NCI-H1092 (cell line): ENCODE measurements at places on chromosomes 4 and X.

- no peak for DNase-seq
These were observed 5.2 kb upstream of the CBR4 start for GRCh38 chr4:169015186-169015623.

GRCh38 chr4:14871676-14872430, 130.4 kb upstream of the CPEB2 start:
- no peak for DNase-seq

DNA sequence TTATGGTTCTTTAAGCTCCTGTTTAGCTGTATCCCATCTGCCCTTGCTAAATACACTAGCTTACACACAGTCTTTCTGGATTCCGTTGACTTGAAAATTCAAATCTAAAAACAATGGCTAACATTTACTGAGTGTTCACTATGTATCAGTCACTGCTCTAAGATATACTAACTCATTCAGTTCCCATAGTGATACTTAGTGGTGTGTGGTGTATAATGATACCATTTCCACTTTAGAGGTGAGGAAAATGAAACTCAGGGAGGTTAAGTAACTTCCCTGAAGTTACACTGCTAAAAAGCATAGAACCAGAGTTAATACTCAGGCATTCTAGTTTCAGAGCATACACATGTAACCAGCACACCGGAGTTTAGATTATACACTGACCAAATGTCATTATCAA, 762.0 kb downstream of the GRID2 start:
- DNase-seq, result no peak

- no peak for DNase-seq
These were observed 15.4 kb downstream of the NIPAL1 start for GRCh38 chr4:48031802-48032525.

DNA sequence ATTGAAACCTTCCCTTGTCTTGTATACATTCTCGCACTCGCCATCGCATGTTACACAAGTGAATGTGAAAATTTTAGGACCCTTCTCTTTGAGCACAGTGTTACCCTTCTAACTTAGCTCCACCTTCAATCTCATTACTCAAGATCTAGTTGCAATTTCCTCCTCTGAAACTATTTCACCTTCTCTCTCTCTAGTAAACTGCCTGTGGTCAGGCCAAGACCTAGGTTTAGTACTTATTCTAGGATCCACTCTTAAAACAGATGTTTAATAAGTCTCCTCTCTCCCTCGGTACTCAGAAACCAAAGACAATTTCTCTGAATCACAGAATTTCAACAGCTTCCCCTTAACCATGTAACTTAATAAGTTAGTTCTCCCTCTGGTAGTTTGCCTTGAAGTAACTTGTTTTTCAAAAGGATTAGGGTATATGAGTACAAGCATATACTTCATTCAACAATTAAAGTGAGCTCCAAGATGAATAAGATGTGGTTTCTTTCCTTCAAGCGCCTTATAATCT, 156.0 kb downstream of the SH3KBP1 start:
- DNase-seq, result no peak

DNA sequence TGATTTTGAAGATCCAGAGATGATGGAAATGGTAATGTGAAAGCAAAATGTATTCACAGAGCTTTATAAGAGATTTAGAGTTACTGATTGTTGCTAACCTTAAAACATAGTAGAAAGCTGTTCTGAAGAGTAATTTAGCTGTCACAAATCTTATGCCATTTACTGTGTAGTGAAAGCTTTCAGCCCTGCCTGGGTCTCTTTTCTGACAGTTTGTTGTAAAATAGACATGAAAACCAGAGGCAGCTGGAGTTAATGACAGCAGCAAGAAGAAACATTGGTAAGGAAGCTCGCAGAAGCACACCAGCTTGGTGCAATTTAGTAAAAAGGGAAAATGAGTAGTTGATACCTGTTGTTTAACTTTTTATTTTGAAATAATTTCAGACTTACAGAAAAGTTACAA, 21.1 kb downstream of the POLR2B start:
- DNase-seq, result no peak

- DNase-seq, result no peak
These were observed 768.3 kb downstream of the RAPGEF2 start for GRCh38 chr4:159871141-159871540.

DNA sequence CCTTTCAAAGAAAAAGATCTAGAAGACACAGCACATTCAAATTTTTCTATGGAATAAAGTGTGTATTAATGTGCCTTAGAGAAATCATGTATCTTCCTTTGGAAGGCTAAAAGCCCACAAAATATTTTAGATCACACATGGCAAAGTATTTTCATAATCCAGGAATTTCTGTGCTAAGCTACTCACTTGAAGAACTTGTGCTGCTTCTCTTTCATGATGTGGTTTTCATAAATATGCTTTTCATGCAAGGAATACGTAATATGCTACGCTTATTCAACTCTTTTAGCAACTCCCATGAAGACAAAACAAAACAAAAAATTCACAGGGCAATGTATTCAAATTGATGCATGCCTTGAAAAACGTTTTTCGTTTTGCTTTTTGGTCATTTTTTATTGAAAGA, 125.6 kb downstream of the ARHGAP24 start:
- DNase-seq, result no peak

GRCh38 chr4:4991541-4992099, 27.6 kb downstream of the CYTL1 start:
- DNase-seq, result no peak

GRCh38 chr4:151922811-151923210, 162.0 kb upstream of the GATB start:
- no peak for DNase-seq

DNA sequence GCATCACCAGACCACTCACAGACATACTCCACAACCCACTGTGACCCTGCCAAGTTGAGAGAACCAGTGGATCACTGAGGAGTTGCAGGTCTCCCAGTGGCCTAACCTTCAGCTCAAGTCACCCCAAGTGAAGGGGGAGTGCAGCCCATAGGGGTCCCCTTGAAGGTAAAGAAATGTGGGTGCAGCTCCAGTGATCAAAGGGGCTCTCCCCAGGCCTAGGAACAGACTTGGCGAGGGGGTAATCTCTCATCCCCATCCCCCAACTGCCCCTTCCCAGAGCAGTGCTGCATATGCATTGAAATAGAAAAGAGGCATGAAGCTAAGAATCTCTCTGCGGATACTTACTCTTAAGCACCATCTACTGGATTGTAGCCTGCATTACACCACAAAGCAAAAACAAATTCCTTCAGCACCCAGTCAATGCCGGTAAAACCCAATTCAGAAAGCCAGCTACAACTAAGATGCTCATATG, 27.0 kb downstream of the MAGEE1 start:
- no peak for DNase-seq

GRCh38 chrX:40237731-40238178, 140.0 kb upstream of the BCOR start:
- no peak for DNase-seq

DNA sequence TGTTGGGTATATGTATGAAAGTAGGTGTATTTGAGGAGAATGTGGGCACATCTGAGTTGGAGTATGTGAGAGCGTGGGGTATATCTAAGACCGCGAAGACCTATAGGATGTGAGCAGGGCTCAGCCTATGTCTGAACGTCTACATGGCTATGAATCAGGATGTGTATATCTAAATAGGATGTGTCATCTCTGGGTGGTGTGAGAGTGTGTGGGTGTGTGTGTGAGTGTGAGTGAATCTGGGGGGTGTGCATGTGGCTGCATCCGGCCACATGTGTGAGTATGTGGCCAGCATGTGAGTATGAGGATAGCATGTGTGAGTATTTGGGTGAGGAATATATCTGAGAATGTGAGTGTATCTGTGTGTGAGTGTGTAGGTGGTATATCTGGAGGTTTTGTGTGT, 7.7 kb downstream of the GPR173 start:
- no peak for DNase-seq

GRCh38 chr4:126853715-126854114, 779.0 kb upstream of the INTU start:
- DNase-seq, result no peak

DNA sequence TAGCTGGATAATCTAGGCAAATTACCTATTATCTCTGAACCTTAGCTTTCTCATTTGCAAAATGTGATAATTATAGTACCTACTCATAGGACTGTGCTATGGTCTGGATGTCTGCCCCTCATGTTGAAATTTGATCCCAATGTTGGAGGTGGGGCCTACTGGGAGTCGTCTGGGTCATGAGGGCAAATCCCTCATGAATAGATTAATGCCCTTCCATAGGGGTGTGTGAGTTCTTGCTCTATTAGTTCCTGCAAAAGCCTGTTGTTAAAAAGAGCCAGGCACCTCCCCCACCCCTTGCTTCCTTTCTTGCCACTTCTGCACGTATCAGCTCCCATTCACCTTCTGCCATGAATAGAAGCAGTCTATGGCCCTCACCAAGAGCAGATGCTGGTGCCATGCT, 73.9 kb downstream of the SERTM2 start:
- DNase-seq, result no peak

DNA sequence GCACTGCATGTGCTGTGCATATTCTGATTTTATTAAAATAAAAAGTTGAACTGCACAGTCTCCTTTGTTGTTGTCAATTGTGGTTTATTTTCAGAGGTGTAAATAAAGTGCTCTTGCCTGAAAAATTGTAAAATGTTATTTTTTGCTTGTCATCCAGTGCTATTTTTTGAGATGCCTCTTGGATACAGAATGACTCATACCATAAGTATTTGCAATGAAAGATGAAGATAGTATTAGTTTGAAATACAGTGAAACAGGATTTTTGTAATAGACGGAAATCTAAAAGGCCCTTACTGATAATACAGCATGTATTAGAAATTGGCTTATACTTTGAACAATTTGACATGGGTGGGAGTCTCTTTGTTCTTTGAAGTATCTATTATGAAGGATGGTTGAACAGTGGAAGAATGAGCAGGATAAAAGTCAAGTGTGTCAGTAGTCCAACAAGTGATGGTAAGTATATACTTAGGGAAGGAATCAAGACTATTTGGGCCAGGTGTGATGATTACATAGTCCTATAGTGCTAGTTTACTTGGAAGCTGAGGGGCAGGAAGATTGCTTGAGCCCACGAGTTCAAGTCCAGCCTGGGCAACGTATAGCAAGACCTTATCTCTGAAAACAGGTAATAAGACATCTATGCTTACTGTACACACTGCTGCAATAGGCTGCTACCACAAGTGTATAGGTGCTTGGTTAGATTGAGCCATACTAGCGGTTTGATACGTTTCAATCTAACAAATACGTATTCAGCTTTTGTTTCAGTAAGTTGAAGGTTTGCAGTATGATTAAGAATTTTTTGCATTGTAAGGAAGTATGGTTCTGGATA, 16.4 kb downstream of the DDX3X start:
- no peak for DNase-seq

GRCh38 chr4:88573995-88574394, 18.3 kb upstream of the HERC3 start:
- DNase-seq, result no peak

- no peak for DNase-seq
These were observed 1.2 kb upstream of the SLC7A11 start for GRCh38 chr4:138243369-138243768.
